SJSA1 (cell line): ENCODE measurements at places on chromosomes 2 and 18. TPM values are rescaled to one million over a fixed set of nuclear protein-coding genes. Genes with fewer than 3 reads are reported as not detected.

- peaks cover 94% of the 10 kb centered on the region for H3K36me3 ChIP-seq
- no peak overlapping the region for H3K27ac ChIP-seq
- DNase-seq = no peak
- no peak overlapping the region for H3K4me3 ChIP-seq
- H3K27me3 ChIP-seq = no peaks in the 10 kb centered on the region
Observed at GRCh38 chr2:128310094-128310716, 8.5 kb downstream of the HS6ST1 start.

The RFX8 gene
- 0.68 TPM in 1 of 2 replicates, not detected in the other for total RNA-seq

- peak overlapping the region; percentile 87 for H3K27ac ChIP-seq
- no peak for DNase-seq
- H3K36me3 ChIP-seq = no peaks in the 10 kb centered on the region
- peaks cover 96% of the 10 kb centered on the region for H3K4me1 ChIP-seq
- no peaks in the 10 kb centered on the region for H3K27me3 ChIP-seq
- no peak overlapping the region for H3K4me3 ChIP-seq
Observed at GRCh38 chr2:234245945-234246344, 195.4 kb downstream of the SPP2 start.

- no peaks in the 10 kb centered on the region for H3K36me3 ChIP-seq
- no peak overlapping the region for H3K4me3 ChIP-seq
- no peaks in the 10 kb centered on the region for H3K27me3 ChIP-seq
- no peaks in the 10 kb centered on the region for H3K4me1 ChIP-seq
- no peak for DNase-seq
Observed at GRCh38 chr2:24104906-24105305, 18.2 kb downstream of the PFN4 start.

DNA sequence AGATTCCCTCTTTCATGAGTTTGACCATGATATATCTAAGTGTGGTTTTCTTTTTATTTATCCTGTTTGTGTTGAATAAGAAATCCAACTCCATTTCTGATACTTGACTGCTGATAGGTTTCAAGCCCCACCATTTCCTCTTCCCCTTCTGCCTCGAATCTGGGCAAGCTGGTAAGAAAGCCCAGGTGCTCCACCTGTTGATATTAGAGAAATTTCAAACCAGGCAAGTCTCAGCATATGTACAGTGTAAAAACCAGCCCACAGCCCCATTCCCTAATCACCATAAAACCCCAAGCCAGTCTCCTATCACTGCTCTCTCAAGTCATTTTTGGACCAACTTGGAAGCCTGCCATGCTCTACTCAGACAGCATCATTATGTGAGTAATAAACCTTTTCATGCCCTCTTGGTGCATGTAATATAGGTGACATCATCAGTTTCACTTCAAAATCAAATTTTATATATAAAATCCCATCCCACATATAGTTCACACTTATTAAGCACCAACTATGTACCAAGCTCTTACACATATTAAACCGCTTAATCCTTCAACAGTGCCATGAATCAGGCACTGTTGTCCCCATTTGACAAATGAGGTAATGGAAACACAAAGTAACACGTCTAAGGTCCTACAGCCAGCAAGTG is 46.6 kb downstream of the SMAD2 start:
- no peaks in the 10 kb centered on the region for H3K27me3 ChIP-seq
- H3K36me3 ChIP-seq = peaks cover 32% of the 10 kb centered on the region
- H3K4me1 ChIP-seq = peaks cover 33% of the 10 kb centered on the region
- no peak overlapping the region for H3K4me3 ChIP-seq
- DNase-seq = no peak

The HAUS1 gene
- 86.3 and 97.4 TPM in 2 replicates for total RNA-seq
